M059J (cell line): ENCODE measurements at places on chromosomes 1 and 21.

DNA sequence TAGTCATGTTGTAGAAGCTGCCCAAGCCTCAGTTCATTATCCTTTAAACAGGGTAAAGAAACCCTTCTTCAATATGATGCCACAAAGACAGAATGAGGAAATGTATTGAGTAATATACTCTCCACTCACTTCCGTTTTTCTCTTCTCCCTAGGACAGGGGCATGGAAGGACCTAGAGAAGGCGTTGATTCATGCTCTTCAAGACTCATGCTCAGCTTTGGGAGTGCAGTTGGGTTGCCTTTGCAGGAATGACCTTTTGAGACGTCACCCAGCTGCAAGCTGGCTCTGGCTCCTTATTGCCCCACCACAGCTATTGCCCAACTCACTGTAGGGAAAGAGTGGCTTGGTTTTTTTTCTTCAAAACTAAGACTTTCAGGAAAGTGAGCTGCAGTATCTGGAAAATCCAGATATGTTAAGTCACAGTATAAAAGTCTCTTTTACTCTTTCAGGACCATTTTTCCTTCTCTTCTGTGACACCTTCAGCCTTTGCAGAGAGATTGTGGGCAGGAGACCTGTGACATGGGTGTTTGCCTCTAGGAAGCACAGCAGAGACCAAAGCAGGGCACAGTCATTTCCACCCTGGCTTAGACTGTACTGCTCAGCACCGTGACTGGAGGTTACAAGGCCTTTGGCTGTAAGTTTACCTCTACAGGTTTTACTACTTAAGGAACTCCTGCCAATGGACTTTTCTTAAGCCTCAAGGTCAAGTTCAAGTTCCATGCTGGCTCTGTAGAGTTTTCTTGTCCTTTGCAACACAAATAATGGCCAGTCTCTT is 39.5 kb downstream of the XCL2 start:
- peak; percentile 12 for DNase-seq

GRCh38 chr1:240104672-240105071 is 13.0 kb downstream of the FMN2 start:
- DNase-seq: peak; percentile 74

- DNase-seq: no peak
These were observed 97.9 kb downstream of the GIPC2 start for GRCh38 chr1:78143673-78144072.

GRCh38 chr1:247848346-247848745 is 6.7 kb upstream of the OR11L1 start:
- no peak for DNase-seq

GRCh38 chr1:169298441-169298840 is 69.2 kb downstream of the NME7 start:
- no peak for DNase-seq

DNA sequence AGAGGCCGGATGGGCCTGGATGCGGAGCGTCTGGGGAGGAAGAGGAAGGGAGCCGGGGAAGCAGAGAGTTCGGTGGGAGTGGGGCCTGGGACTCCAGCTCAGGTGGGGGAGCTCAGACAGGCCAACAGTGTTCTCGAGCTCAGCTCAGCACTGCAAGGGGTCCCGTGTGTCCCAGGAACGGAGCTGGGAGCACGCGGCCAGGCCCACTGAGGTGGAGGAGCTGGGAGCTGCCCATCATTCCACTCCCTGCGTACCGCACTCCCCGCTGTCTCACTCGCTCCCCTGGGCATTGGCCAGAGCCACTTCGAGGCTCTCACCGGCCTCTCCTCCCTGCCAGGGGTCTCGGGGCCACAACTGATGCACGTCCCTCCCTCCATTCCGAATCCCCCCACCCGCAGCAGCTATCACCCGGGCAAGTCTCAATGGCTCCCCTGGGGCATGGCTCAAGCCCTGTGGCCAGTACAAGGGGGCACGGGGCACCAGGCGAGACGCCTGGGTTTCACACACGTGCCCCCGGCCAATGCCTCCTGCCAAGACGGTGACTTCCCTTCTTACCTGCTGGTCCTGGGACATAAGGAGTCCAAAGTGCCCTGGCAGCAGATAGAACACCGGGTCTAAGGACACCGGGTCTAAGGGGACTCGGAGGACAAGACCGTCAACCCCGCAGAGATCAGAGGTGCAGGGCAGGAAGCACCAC is 30.3 kb upstream of the COL6A2 start:
- DNase-seq: no peak

- no peak for DNase-seq
These were observed 82.6 kb downstream of the GPR161 start for GRCh38 chr1:168054117-168054516.

DNA sequence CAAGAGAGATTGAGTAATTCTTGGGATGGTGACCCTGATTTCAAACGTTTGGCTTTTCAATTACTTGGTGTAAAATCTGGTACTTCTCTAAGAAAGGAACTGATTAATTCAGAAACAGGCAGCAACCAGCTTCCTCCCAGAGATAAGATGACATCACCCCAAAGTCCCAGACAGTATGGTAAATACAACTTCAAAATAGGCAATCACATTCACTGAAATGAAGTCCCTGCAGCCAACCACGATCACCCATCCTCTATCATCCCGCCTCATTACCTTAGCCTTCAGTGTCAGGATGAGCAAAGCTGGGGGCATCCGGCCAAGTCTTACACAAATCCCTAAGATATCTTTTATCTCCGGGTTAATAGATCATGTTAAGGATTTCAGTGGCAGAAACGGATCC is 26.4 kb upstream of the RUNX1 start:
- peak; percentile 61 for DNase-seq

GRCh38 chr1:230279583-230279945 is 146.6 kb downstream of the PGBD5 start:
- no peak for DNase-seq

GRCh38 chr1:201713086-201713810 is 115.7 kb upstream of the IPO9 start:
- DNase-seq: peak; percentile 100

- peak; percentile 44 for DNase-seq
These were observed 3.2 kb upstream of the SRRM1 start for GRCh38 chr1:24639881-24640280.

DNA sequence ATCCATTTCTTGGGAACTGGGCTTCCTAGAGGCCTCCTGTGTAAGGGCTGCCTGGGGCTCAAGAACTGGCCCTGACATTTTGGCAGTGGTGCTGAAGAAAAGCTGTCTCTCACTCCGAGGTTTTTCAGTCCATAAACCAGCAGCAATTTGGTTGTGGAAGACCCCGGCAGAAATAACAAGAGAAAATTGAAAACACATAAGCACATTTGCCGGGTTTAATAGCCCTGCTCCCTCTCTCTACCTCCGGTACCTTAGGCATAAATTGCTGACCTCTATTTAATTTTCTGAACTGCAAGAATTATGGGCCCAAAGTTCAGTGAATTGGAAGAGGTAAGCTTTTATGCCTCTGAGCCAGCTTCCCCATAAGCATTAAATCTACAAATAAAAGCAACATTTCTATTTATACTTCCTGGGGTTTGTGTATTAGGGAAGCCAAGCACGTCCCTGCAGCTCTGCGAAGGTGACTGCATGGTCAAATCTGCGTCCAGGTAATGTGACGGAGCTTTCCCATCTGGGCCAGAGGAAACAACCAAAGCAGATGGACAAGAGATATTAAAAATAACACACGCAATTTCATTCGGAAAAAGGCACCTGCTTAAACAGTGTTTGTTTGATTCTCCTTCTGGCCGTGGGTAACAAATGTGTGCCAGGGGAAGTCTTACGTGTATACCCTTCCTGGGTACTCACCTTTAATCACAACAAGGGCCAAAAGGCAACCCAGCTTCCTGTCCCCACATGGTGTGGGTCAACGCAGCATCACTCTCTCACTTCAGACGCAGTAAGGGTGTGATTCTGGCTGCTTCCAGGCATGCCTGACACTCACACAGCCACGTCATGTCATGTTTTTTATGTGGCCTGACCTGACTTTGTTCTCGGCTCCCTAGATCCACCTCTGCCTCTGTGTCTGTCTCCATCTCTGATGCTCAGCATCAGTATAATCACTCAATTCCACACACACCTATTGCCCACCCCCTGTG is 69.2 kb downstream of the PAPPA2 start:
- no peak for DNase-seq

DNA sequence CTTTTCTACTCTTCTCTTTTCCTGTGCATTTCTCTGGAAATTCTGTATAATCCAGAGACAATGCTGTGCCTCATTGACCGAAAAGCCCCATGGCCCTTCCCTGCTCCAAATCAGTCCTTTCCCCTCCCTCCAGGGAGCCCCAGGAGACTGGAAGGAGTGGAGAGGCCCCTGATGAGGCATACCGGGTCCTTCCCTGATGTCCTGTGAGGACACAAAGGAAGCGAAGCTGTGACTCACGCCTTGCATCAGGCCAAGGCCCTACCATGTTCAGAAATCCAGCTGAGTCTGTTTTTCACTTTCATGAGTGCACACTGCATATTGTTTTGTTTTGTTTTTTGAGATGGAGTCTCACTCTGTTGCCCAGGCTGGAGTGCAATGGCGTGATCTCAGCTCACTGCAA is 38.7 kb upstream of the BECN2 start:
- peak; percentile 64 for DNase-seq

GRCh38 chr1:28926629-28927265 is 12.4 kb downstream of the EPB41 start:
- no peak for DNase-seq

DNA sequence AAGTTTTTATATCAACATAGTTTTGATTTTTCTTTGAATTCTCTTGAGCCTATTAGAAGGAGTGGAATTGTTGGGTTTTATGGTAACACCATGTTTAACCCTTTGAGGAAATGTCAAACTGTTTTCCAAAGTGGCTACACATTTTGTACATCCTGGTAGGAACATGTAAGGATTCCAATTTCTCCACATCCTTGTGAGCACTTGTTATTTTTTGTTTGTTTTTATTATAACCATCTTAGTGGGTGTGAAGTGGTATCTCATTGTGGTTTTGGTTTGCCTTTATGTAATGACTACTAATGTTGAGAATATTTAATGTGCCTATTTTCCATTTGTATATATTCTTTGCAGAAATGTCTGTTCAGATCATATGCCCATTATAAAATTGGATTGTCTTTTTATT is 120.5 kb downstream of the FGGY start:
- no peak for DNase-seq

DNA sequence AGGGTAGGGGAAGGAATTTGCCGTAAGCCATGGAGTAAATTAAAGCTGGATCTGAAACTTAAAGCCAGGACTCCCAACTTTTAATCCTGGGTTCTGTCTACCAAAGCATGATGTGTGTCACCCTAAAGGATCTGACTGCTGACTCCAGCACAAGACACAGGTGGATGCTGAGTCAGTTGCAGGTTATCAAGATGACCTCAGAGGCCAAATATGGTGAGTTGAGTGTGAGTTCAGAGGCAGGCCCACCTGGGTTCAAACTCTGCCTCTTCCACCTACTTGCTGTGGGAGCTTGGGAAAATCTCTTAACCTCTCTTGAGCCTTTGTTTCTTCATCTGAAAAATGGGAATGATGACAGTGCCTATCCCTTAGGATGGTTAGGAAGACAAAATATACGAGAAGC is 16.7 kb upstream of the LDLRAP1 start:
- no peak for DNase-seq

GRCh38 chr1:221510793-221511503 is 230.9 kb downstream of the DUSP10 start:
- DNase-seq: no peak

GRCh38 chr1:147413110-147413605 is 128.1 kb upstream of the BCL9 start:
- DNase-seq: no peak

- no peak for DNase-seq
These were observed 146.7 kb upstream of the C1orf105 start for GRCh38 chr1:172273647-172274396.

DNA sequence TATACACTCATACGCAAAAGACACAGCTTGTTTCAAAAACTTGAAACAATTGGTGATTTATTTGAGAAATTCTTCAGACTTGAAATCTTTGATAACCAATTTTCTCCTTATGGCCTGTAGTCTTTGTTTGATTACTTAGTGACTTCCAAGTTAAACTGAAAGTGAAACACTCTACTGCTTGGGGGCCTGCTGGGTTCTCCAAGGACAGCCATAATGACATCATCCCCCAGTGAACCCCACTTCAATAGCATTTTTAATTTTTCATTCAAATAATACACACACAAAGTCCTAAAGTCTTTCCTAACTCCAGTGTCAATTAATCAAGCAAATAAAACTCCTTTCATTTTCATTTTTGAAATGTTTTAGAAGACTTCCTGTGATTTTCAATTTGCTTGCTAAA is 59.2 kb downstream of the KRTAP19-8 start:
- no peak for DNase-seq

GRCh38 chr1:147598621-147599361 is 57.5 kb downstream of the BCL9 start:
- no peak for DNase-seq

GRCh38 chr1:63634471-63634870 is 41.3 kb downstream of the PGM1 start:
- DNase-seq: no peak

GRCh38 chr1:208201229-208201628 is 43.0 kb downstream of the PLXNA2 start:
- DNase-seq: peak; percentile 99

DNA sequence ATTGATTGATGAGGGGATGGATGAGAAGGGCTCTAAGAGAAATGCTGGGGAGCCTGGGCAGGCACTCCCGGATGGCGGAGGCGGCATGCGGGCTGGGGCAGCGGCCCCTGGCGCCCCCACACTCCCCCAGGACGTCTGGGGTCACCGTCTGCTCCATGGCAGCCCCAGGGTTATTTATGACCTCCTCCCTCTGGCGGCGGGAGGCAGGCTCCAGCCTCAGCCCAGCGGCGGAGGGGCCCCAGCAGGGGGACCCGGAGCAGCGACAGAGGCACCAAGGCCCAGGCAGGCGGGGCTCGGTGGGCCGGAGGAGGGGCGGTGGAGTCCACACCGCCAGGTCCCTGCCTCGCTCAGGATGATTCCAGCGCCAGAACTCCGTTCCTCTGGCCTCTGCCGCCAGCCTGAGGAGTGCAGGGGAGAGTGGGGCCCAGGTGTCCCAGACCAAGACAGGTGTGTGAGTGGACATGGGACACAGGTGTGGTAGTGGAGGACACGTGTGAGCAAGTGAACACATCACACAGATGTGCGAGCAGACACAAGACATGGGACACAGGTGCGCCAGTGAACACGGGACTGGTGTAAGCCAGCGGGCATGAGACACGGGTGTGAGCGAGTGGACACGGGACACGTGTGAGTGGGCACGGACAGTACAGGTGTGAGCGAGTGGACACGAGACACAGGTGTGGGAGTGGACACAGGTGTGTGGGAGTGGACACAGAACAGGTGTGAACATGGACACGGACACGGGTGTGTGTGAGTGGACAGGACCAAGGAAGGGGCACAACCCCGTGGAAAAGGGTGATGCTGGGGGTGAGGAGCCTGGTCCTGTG is 2.5 kb upstream of the SAMD11 start:
- DNase-seq: peak; percentile 82

GRCh38 chr1:95793893-95794292 is 559.9 kb downstream of the RWDD3 start:
- peak; percentile 4 for DNase-seq

- no peak for DNase-seq
These were observed 184.8 kb upstream of the COA6 start for GRCh38 chr1:234188454-234188792.
